ENCODE measurements at places on chromosomes 2 and 18.
A peak's percentile ranks its signal among the peaks of the same experiment; 100 is the strongest.

DNA sequence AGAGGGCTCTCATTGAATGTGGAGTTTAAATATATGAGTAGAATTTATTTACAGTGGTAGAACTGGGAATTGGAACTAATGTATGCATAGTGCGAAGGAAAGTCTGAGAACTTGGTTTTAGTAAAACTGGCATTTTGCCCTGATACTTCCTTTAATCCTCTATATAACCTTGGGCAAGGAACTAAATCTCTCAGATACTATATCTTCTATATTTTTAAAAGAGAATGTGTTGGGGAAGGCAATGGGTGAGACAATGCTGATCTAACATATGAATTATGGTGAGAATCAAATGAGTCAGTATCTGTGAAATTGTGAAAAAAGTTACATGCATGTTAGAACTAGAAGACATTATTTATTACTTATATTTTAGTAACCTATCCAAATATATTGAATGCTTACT, 2109.4 kb upstream of the PIK3C3 start:
- no peak for DNase-seq

DNA sequence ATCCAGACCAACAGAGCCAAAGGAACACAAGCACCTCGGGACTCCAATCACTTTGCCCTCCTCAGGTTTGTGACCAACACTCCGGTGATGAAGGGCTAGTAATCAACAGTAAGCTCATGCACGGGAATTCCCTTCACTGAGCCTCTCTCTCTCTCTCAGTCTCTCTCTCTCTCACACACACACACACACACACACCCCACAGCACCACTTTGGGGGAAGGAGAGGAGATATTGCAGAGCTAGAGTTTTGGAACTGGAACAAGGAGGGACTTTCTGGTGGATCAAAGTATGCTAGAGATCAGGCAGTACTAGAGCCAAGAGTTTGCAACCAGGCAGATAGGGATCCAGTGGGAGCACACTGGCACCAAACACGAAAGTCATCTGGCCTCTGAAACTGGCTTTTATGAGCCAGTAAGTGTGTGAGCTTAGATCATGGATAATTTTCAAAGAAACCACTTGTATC, 98.7 kb downstream of the ANKRD44 start:
- DNase-seq = no peak

DNA sequence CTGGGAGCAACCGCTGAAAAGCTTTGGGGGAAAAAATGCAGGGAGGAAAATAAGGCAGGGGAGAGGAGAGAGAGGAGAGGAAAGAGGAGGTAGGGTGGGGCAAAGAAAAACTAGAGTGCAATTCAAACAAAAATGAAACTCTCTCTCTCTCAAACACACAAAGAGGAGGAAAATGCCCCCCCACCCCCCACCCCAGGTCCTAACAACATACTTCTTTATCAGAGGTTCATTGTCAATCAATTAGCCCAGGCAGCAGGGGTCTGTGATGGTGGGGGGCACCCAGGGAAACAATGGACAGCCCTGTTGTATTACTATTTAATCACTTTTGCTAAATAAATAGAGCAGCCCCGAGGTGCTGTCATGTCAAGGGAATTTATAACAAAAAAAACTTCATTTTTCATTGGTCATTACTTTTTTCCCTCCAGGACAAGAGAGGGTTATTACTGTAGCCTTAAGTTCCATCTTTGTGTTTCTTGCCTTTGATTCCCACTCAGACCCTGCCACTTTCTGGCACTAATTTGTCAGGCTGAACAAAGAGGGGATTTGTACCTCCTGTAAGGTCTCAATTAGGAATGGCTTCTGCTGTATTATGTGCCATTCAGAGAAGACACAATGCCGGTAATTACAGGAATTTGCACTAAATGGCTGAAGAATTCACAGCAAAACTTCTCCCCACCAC, 55.0 kb downstream of the PLEKHM3 start:
- DNase-seq = no peak

DNA sequence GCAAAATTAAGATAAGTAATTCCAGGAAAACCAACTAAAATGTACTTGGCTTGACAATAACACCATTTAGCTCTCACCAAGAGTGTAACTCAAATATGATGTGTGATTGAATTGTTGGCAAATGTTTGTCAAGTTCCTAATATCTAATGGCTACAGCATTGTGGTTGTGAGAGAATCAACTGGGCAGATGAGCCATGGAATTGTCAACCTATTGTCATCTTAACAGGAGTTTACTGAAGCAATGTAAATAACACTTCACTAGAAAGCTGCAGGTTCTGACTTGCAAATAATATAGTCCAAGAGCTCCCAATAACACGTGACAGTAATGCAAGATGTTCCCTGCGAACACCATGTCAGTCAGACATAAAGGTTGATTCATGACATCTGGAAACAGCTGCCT, 495.2 kb upstream of the MEIS1 start:
- DNase-seq = no peak

GRCh38 chr18:54531402-54532065, 59.5 kb upstream of the DYNAP start:
- DNase-seq = no peak

- DNase-seq = no peak
Measured at GRCh38 chr2:167943897-167944296, 303.5 kb downstream of the STK39 start.

DNA sequence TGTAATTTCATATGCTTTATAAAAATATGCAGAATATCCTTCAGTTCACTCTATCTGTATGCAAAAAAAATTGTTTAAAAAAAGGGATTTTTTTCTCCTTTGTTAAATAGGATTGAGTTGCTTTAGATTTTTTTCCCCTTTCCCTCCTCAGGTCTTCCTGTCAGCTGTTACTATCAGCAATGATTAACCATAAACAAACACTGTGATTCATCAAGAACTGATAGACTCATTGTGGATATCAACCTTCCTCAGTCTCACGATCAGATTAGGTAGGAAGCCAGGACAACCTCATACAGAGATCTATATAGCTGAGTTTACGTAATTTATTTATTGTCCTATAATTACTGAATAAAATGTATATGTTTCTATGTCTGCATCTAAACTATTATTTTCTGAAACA, 2136.2 kb upstream of the CELF4 start:
- no peak for DNase-seq

DNA sequence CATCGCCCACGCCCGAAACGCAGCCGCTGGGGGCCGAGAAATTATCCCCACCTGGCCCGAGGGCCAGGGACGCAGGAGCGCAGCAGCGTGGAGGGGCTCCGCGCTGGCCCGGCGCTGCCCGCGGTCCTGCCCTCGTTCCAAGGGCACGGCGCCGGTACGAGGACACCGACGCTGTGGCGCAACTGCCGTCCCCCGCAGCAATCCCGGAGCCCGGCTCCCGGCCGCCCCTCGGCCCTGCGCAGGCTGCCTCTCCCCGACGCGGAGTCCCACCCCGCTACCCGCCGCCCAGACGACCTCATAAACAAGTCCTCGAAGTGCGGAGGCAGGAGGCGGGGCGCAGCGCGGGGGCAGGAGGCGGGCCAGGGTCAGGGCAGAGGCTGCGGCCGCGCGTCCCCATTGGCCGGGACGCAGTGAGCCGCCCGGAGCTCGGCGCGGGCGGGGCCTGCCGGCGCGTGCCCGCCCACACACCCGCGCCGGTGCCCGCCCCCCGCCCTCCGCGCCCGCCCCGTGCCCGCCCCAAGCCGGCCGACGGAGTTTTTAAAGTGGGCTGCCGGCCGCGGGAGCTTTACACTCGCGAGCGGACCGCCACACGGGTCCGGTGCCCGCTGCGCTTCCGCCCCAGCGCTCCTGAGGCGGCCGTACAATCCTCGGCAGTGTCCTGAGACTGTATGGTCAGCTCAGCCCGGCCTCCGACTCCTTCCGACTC, at the start of gene EPAS1:
EPAS1 (plus strand) TSS at position 568 of the 706 bp plus-strand sequence. CDS start 505 bp downstream, outside the sequence.
- DNase-seq = peak; percentile 71

- DNase-seq = peak; percentile 77
Measured at GRCh38 chr2:70785137-70785911, 5.1 kb downstream of the FIGLA start.

DNA sequence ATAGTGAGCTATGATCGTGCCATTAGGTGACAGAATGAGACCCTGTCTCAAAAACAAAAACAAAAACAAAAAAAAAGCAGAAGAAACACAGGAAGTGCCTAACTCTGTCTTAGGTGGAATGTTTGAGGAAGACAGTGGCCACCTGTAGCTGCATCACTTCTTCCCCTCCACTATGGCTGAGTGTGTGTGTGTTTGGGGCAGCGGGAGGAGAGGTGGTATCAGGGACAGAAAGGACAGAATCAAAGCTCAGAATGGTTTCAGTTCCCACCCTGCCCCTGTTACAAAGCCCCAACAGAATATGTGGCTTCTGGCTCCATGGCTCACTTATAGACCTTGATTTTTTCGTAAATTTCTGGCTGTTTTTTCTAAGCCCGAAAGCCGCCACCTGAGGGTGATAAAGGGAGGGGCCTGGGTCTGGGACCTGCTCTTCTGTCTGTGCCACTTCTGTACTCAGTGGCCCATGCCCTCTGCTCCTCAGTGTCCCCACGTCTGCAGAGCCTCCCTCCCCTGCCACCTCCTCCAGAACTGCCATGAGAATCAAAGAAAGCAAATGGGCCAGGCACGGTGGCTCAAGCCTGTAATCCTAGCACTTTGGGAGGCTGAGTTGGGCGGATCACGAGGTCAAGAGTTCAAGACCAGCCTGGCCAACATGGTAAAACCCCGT, 27.4 kb downstream of the SERTAD2 start:
- DNase-seq = no peak

- DNase-seq = no peak
Measured at GRCh38 chr2:45093181-45093580, 83.9 kb upstream of the SIX2 start.

- DNase-seq = peak; percentile 99
Measured at GRCh38 chr2:165406173-165406572, 63.3 kb upstream of the CSRNP3 start.

DNA sequence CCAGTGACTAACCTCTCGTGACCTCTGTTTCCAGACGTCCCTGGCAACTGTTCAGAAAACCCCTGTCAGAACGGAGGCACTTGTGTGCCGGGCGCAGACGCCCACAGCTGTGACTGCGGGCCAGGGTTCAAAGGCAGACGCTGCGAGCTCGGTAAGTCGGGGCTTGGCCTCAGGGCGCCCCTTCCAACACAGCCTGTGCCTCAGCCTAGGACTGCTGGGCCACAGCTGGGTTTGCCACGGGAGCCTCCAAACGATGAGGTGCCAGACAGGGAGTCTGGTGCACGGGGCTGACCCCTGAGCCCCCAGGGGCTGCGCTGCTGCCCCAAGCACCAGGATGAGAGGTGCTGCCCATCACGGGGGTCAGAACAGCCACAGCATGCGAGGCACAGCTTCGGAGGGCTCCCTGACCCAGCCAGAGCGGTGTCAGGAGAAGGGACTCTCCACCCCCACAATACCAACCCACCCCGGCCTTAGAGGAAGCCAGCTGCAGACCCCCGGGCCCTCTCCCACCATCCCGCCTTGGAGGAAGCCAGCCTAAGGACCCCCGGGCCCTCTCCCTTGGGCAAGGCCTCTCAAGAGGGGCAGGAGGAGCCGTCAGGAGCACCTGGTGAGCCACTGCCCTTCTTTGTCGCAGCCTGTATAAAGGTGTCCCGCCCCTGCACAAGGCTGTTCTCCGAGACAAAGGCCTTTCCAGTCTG, 20.3 kb downstream of the MTERF4 start:
- no peak for DNase-seq

- DNase-seq = no peak
Measured at GRCh38 chr2:232147440-232148077, 186.0 kb downstream of the DIS3L2 start.

- peak; percentile 25 for DNase-seq
Measured at GRCh38 chr2:173076581-173077345, 1.1 kb downstream of the MAP3K20 start.

DNA sequence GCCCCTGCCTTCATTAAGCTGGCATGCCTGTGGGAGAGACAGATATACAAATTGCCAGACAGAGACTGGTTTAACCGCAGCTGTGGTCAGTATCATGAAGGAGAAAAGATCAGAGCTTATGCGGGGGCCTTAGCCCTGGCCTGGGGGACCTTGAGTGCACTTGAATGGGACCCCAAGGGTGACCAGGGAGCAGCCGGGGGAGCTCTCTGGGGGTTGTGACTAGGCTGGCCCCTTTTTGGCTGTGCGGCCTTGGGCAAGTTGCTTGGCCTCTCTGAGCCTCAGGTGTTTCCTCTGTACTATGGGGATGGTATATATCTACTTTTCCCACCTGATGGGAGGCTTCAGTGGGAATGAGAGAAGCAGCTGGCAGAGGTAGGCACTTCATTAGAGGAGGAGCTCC, 35.7 kb downstream of the INHBB start:
- DNase-seq = no peak

- DNase-seq = no peak
Measured at GRCh38 chr2:187918996-187919821, 365.0 kb upstream of the TFPI start.

DNA sequence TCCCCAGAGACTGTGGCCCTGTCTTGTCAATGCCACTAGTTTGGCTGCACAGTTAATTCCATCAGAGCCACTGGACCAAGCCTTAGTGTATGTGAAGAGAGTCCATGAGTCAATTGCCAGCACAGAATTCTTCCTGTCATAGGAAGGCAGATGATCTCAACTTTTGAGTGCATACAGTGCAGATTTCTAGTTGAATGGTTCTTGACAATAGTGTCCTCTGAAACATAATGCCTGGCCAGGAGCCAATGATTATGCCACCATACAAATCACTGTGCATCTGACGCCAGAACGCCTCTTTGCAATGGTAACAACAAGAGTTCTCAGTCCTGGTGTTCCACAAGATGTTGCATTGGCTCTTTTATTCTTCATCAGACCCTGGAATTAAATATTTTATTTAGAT, 7.1 kb downstream of the NEUROD1 start:
- peak; percentile 96 for DNase-seq

GRCh38 chr2:113012436-113013335, 7.4 kb downstream of the IL36A start:
- DNase-seq = no peak

DNA sequence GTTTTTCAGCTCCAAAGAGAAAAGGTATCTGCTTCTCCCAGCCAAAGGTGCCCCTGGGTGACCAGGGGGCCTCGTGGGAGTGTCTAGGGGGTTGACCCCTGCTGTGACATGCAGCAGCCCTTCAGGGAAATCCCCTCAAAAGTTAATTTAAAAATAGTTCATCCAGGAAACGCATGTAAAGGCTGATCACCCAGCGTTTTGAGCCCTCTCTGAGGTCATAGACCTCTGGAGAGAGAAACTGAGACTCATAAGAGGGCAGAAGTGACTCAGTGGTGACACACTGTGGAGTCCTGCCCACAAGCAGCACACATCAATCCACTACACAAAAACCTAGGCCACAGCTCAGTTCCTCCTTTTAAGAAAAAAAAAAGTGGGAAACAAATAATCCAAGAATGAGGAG, 11.9 kb downstream of the GAL3ST2 start:
- no peak for DNase-seq

DNA sequence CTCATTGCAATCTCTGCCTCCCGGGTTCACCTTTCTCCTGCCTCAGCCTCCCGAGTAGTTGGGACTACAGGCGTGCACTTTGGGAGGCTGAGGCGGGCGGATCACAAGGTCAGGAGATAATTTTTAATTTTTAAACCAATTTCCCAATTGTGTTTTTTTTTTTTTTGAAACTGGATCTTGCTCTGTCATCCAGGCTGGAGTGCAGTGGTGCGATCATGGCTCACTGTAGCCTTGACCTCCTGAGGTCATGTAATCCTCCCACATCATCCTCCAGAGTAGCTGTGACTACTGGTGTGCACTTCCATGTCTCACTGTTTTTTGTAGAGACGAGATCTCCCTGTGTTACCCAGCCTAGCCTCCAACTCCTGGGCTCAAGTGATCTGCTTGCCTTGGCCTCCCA, 49.3 kb downstream of the GLS start:
- no peak for DNase-seq
